ENCODE measurements at places on chromosomes 2 and 18.
A peak's percentile ranks its signal among the peaks of the same experiment; 100 is the strongest.

DNA sequence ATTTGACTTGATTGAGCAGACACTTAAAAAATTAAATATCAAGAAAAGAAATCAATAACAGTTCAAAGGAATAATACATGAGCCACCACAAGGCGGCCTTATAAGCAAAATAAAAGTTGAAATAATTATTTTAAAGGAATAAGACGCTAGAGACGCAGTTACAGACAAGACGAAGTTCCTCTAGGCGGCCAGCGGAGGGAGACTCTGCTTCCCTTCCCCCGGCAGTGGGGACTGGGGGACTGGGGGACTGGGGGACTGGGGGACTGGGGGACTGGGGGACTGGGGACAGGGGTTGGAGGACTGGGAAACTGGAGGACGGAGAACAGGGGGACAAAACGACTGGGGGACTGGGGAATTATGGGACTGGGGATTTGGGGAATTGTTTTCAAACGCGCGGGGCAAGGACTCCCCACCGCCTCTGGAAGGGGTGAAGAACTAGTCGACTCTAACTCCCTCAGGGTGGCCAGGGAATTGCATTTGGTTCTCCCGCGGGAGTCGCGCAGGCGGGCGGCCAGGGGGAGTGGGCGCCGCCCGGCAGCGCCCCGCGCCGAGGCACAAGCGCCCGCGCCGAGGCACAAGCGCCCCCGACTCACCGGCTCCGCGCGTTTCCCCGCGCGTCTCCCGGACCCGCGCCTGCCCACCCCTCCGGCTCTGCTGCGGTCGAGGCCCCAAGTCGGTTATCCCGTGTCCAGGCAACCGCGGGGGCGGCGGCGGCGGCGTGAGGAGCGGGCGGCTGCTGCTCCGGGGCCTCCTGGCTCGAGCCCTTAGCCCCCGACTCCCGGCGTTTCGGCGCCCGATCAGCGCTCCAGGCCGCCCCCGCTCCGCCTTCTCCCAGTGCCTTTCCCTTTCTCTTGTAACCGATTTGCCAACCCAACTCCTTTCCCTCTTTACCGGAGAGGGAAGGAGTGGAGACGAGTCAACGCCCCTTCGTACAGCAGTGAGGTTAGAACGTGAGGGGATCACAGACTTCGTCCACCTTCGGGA is at the start of gene CCDC178:
Gene CCDC178 (minus strand): TSS at position 662 of the 984 bp plus-strand sequence. CDS start 28,633 bp downstream, outside the sequence.
- peak; percentile 7 for DNase-seq

GRCh38 chr2:232505856-232506255 is 14.3 kb upstream of the PRSS56 start:
- DNase-seq = peak; percentile 76

DNA sequence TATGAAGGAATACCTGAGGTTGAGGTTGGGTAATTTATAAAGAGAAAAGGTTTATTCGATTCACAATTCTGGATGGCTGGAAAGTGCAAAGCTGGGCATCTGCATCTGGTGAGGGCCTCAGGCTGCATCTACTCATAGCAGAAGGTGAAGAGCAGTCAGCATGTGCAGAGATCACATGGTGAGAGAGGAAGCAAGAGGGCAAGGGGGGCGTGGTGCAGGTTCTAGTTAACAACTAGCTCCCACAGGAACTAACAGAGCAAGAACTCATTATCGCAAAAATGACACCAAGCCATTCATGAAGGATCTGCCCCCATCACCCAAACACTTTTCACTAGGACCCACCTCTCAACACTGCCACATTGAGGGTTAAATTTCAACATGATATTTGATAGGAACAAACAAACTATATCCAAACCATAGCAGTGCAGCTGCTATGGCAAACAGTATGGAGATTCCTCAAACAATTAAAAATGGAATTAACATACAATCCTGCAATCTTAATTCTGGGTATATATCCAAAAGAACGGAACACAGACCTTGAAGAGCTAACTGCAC is 72.8 kb upstream of the LDLRAD4 start:
- no peak for DNase-seq

GRCh38 chr2:39800752-39801151 is 21.7 kb upstream of the THUMPD2 start:
- no peak for DNase-seq

GRCh38 chr2:117137371-117137770 is 677.1 kb upstream of the DDX18 start:
- no peak for DNase-seq

DNA sequence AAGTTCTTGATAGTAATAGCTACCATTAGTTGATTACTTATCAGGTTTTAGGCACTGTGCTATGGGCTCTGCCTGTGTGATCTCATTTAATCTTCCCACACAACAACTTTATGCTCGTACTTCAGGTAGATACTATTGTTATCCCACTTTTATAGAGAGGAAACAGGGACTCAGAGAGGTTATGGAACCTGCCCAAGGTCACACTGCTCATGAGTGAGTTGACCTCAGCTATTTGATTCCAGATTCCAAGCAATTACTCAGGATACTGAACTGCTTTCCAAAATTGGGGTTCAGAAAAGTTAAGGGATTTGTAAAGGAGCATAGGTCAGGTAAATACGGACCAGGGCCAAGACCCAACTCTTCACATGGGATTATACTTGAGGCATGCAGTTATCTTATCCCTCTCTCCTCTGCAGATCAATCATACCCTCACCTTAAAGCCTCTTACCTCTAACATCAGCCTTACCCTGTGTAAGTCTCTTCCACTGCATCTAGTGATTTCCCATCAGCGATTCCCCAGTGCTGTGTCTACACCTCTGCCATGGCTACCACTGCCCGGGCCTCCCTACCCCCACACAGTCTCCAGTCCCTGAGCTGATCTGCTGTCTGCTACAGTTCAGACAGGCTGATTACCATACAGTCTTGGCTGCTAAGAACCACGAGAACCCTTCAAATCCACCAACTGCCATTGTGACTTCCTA is 74.4 kb downstream of the ANTXR1 start:
- no peak for DNase-seq

Data from BE2C (cell line).